Activated CD4-positive, alpha-beta T cell treated with anti-CD3 and anti-CD28 coated beads, Interleukin-2, Interleukin-4, amounts not matched to agents 100 ng/mL and 50 ng/mL, durations not matched to agents 16 hours and 8 hours (primary cell): ENCODE measurements at places on chromosomes 3 and 15.
A peak's percentile ranks its signal among the peaks of the same experiment; 100 is the strongest.

GRCh38 chr3:117674321-117674720 is 964.7 kb downstream of the TUSC7 start:
- no peak for DNase-seq

GRCh38 chr3:100426067-100426682 is 24.8 kb downstream of the LNP1 start:
- no peak for DNase-seq

GRCh38 chr15:38899300-38899699 is 334.7 kb upstream of the RASGRP1 start:
- DNase-seq: no peak

DNA sequence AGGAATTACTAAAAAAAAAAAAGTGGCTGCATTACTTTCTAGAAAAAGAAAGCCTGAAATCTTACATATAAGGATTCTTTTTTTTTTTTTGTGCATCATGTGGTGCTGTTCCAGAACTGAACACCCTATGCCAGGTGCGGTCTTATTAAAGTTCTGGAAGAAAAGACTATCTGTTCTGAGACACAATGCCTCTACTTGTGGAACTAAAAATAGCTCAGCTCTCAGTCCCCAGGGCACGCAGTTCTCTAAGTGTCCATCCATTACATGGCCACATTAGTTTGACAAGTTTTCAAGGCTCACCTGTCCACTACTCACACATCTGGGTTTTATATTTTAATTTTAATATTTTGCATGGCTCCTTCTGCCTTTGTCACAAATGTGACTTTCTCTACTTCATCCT is 126.6 kb upstream of the ADAMTS9 start:
- no peak for DNase-seq

GRCh38 chr3:190044142-190044541 is 76.6 kb downstream of the P3H2 start:
- DNase-seq: no peak

GRCh38 chr3:29281344-29282241 is 722 bp downstream of the RBMS3 start:
- DNase-seq: peak; percentile 39

DNA sequence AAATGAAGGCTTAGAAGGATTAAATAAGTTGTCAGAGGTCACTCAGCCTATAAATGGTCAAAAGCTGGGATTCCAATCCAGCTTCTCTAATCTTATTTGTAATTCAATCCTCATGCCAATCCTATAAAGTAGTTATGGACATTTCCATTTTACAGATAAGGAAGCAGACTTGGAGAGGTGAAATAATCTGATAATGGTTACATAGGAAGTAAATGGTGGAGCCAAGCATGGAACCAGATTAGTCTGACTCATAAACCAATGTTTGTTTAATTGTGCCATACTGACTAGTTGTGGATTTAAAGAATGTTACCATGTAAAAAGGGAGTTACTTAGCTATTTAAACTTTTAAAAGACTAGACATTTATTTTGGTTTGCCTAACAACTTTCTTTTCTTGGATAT is 59.7 kb downstream of the KCNAB1 start:
- no peak for DNase-seq

- no peak for DNase-seq
Observed at GRCh38 chr3:49725906-49726681, 2.3 kb upstream of the GMPPB start.

DNA sequence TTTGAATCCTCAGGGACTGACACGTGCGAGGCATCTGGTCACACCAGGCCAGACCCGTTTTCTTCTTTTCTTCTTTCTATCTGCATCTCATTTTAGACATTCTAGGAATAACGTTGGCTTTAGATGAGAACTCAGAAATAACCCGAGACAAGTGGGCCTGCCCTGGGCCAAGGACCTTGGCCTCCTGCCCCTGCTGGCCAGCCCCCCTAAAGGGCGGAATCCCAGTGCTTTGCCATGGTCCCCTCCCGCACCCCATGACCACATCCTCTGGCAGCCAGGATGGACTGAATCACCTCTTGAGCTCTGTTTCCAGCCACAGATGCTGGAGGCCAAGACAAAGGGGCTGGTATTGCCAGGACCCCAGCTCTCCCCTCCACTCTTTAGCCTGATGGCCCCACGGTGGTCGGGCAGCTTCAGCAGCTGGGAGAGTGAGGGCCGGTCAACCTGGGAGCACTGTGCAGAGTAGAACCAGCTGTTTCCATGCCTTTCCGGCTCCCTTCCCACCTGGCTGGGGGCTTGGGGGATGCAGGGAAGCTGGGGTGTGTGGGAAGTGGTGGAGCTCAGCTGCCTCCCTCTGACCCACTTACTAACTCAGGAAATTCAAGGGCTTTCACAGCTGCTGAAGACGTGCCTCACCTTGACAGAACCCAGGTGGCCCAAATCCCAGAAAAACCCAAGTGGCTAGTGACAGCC is 190.9 kb downstream of the FAM43A start:
- no peak for DNase-seq

DNA sequence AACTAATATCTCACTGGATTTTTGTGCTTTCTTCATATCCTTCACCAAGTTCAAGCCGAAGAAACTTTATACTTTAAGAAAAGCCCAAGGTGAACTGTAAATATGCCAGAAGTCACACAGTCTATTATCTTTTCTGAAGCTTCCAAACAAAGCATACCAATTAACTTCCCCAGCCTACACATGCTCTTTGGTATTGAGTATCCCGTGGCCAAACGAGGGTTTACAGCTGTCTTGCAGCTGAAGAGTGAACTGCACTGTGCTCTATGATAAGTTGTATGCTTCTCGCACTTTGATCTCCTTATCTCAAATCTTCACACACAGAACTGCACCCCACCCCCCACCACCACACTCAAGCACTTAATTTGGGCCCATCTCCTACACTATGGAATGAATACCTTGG is 215.6 kb upstream of the VEPH1 start:
- DNase-seq: no peak

DNA sequence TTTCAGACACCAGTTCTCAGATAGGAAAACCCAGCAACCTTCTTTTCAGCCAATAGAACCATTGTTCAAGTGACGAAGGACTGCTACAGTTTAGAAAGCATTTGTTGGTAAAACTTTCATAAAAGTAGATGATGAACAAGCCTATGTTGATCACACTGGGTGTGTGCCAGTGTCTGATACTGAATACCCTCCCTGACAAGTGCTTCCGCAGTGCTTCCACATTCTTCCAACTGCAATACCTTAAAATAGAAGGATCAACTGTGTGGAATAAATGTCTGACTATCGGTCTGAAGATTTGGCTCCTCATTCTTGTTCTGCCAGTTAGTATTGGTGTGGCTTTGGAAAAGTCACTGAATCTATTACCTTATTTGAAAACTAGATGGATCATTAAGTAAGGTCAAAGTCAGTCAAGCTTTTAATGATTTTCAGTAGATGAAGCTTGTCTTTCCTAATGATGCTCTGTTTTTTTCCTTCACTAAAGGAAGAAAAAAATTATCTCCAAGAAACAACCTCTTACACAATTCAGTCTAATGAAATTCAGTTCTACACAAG is 479.4 kb upstream of the CBLB start:
- DNase-seq: no peak
